ENCODE measurements at places on chromosomes 5 and 9.

GRCh38 chr9:106112935-106113334 is 418.6 kb downstream of the TMEM38B start:
- DNase-seq, result no peak

GRCh38 chr9:72856972-72857623 is 95.8 kb downstream of the ALDH1A1 start:
- DNase-seq, result no peak

GRCh38 chr9:25913806-25914205 is 235.6 kb upstream of the TUSC1 start:
- DNase-seq, result no peak

DNA sequence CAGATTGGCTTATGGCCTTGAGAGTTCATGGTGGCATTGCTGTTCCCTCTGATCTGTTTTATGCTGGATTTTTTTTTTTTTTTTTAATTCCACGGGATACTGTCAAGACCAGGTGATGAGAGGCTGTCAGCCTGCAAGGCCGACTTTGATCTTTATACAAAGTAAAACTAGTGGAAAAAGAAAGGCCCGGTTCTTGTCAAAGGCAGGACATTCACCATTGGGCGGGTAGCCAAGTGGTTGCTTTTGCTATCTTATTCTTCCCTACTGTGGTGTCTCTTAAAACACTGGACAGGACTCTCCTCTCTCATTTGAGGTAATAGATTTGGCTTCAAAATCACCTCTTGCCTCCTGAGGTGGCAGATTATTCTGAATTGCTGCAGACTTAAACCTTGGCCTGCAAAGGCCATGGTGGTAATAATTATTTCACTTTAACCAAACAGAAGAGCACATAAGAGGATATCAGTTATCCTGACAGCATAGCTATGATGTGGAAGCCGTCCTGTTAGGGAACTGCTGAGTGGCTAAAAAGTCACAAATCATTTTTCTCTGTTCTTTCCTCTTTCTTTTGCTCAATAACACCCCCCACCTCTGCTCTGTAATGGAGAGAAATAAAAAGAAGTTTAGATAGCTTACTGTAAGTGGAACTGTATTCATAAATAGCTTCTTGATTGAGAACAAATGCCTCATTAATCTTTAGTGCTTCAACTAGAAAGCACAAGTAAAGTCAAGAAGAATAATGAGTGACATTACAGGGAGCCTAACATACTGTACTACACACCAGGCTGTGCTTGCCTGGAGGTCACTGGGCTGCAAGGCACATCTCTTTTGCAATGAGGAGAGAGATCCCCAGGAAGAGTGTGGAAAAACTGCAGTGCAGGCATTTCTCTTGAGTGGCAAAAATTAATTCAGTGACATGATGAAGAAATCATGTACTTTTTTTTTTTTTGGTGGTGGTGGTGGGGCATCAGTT is 275.6 kb downstream of the KDM4C start:
- DNase-seq, result no peak

GRCh38 chr5:134594336-134594735 is 38.3 kb downstream of the SAR1B start:
- DNase-seq, result no peak

DNA sequence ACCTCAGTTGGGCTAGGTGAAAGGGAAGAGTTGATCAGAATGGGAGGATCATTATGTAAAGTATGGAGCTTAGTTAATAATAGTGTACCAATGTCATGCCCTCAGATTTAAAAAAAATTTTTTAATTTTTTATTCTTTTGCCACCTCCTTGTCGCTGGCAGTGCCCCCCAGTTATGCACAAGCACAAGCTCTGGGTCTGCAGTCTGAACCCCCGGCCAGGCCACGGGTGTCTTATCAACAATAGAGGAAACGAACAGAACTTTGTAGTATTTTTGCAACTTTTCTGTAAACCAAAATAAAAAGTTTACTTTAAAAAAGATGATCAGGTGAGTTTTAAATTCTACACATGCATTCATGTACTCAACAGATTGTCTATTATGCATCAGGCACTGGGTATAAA is 1.4 kb upstream of the GM2A start:
- DNase-seq, result no peak

GRCh38 chr5:15601853-15602252 is 101.9 kb downstream of the FBXL7 start:
- DNase-seq, result no peak

DNA sequence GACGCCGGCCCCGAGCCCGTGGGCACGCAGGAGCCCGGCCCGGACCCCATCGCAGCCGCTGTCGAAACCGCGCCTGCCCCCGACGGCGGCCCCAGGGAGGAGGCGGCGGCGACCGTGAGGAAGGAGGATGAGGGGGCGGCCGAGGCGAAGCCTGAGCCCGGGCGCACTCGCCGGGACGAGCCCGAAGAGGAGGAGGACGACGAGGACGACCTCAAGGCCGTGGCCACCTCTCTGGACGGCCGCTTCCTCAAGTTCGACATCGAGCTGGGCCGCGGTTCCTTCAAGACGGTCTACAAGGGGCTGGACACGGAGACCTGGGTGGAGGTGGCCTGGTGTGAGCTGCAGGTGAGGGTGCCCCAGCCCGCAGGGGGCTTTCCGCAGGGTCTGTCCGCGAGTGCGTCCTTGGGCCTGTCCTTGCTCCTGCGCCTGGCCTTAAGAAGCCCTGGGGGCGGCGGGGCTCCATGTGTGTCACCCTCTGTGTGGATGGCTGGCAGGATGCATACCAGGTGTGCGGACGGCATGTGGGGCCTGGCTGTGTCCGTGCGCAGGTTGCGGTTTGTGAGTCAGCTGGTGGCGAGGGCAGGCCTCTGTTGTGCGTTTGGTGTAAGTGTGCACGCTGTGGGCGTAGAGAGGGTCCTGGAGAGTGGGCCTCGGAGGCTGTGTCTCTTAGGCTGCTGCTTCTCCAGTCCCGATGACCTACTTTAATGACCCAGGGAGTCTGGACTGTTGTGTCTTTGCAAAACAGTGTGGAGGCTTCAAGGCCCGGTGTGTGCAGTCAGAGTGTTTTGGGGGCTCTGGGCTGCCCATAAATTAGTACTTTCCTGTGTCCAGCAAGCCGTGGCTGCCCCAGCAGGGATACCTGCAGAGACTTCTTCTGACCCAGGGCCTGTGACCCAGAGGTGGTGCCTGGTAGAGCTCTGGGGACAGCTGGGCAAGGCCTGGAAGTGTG is 1.6 kb downstream of the WNK2 start:
- DNase-seq, result no peak

DNA sequence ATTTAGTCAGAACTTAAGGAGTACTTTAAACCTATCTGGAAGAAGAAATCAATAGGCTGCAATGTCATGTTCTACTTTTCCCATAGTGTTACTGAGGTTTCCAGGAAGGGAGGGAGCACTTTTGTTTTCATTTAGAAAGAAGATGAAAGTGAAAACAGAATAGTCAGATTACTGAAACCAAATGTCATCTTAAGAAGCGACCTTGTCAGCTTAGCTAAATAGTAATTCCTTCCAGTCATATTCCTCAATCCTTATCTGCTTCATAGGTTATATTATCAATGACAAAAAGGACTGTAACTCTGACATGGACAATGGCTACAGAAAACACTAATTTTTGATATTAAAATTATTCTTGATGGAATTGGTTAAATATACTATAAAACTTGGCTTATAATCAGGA is 27.7 kb downstream of the SAR1B start:
- DNase-seq, result no peak

DNA sequence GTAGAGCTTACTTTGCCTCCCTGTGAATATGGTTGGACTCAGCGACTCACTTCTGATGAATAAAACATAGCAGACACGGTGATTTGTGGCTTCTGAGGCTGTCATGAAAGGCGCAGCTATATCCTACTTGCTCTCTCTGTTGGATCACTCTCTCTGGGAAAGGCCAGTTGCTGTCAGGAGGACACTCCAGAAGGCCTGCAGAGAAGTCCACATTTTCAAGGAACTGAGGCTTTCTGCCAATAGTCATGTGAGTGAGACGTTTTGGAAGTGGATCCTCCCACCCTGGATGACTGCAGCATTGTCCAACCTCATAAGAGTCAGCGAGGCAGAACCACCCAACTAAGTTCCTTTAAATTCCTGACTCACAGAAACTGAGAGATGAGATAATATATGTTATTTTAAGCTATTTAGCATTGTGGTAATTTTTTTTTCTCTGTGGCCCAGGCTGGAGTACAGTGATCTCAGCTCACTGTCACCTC is 156.0 kb upstream of the MAST4 start:
- peak; percentile 47 for DNase-seq

DNA sequence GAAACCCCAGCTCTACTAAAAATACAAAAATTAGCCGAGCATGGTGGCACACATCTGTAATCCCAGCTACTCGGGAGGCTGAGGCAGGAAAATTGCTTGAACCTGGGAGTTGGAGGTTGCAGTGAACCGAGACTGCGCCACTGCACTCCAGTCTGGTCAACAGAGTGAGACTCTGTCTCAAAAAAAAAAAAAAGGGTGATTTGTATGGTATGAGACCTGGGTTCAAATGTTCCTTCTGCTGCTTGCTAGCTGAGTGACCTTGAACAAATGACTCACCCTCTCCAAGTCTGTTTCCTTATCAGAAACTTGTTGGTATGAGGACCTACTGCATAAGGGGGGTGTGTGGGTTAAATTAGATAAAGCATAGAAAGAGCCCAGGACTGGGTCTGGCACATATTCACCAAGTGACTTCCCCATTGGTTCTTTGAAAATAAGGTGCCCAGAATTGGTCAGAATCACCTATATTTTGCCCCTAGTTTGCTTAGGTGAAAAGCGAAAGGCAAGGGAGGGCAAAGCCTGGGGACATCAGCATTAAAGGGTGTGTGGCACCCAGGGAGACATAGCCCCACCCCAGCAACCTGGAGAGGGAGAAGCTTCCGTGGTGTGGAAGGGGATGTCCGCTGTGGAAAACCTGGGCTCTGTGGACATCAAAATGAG is 9.9 kb downstream of the SLC25A25 start:
- no peak for DNase-seq

GRCh38 chr9:114828303-114828650 is 22.4 kb upstream of the TNFSF15 start:
- DNase-seq, result no peak

DNA sequence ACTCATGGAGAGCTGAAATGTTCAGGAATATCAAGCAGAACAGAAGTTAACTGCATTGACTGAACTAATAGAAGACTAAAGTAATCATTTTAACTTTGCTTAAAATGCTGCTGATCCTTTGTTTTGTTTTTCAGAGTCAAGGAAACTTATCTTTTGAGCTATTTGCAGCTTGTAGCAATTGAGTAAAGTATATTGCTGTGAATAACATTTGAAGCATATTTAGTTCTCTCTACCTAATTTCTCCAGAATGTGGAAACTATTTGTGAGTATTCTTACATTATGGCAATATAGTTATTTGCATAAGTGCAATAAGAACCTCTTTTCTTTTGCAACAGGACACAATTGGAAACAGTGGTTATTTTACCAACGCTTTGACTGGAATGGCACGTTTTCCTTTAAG is 5.3 kb upstream of the SOX30 start:
- no peak for DNase-seq

DNA sequence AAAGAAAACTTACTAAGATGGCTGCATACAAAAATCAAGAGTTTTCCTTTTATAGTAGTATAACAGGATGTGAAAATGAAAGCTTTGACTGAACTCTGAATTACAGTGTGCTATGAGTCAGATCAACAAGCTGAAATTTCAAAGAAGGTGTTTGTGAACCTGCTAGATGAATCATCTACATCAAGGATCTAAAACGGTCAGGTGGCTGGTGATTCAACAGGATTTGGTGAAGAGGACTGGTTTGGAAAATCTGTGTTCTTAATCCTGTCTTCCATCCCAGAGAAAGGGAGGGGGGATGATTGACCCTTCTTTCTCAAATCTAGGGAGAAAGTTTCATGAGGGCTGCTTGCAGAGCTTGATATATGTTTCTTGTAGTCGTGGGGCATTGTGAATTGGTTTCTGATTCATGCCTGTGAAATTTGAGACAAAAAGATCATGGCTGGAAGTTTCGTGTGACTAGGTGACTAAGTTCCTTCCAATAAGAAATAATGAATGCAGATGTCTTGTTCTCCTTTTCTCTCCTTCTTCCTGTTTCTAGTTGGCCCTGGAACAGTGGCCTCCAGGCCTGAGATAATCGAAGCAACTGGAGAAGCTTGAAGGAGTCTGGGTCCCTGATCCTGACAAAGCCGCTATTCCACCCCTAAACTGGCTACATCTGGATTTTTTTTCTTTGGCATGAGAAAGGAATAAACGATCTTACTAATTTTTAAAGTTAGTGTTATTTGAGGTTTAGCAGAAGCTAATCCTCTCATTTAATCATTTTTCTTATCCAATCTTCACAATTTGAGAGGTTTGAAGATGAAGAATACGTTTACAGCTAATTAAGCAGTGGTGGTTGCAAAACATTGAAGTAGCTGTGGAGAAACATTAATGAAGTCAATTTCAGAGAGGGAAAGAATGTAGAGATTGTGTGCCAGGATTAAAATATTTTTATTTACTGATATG is 67.2 kb downstream of the MRPS30 start:
- peak; percentile 23 for DNase-seq

DNA sequence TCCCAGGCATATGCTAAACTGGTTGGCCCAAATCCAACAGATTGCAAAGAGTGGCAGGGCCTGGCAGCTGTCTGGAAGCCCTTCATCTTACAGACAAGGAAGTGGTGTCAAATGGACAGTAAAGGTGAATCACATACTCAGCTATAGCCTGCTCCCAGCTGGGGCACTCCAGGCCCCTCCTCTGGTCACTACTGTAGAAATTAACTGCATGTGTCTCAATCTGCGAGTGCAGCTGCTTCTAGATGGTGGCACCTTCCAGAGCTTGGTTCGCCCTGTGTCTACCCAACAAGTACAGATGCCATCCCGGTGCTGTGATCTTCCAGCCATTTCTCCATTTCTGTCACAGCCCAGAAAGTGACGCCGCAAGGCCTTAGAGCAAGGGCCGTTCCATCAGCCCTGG is 50.2 kb downstream of the OTULIN start:
- DNase-seq, result no peak

GRCh38 chr5:41885286-41885685 is 15.1 kb upstream of the OXCT1 start:
- DNase-seq, result no peak

- DNase-seq, result no peak
Measured at GRCh38 chr5:139651043-139651834, 3.1 kb downstream of the CXXC5 start.

Data from stimulated activated CD8-positive, alpha-beta memory T cell treated with anti-CD3 and anti-CD28 coated beads, Interleukin-4, amount 100 ng/mL, for 48 hours (primary cell).